CD4-positive, alpha-beta T cell (primary cell): ENCODE measurements at places on chromosomes 16 and 17.

DNA sequence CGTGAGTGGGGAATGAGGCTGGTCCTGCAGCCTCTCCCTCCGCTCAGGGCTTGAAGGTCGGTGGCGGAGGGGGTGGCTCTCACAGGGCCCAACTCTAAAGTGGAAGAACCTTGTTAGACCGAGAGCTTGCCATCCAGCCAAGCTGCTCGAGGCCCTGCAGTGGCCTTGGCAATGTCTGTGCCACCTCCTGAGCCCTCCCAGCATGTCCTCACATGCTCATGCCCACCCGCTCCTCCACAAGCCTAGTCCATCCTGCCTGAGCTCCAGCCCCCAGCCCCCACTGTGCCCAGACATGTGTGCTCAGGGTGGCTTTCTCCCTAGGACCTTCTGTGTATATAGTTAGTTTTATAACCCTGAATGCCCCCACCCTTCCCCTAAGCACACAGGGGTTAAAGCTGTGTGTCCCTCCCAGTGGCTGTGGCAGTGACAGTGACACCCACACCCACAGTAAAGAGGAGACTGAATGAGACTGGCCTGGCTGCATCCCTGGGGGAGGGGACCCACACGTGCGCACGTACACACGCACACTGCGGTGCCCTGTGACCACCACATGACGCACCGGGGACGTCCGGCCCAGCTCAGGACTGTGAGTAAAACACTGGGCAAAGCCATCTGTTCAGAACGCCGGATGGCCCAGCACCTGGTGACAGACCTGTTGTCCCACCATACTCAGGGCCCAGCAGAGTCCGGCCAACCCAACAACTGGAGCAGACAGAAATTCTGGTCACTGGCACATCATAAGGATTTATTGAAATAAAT is 15.6 kb downstream of the PDK2 start:
- DNase-seq, result no peak

DNA sequence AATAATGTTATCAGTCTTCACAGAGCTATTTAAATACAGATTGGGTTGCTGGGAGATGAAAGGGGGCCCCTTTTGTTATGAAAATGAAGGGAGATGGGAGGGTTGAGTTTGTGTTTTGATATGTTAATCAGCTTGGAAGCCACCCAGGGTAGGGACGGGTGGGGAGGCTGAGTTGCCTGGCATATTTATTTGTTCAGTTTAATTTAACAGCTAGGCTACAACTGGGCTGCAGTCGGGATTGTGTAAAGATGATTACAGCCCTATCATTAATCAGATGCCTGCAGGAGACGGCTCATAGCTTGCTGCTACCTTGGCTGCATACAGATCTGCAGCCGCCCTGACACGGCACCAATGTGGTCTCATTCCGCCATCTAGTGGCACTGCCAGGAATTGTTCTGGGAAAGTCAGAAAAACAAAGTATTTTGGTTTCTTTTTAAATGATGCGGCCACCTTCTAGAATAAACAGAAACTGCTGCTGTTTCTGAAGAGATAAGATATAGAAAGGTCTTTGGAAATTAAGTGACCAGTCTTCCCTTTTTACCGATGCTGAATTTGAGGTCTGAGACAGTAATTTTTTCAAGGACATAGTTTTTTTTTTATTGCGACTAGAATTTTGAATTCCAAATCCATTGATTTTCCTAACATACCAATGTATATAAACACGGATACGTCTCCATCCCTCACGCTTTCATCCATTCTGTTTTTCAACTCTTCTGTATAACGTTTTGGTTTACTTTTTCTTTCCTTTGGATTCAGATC is 458.0 kb upstream of the ASIC2 start:
- DNase-seq, result peak; percentile 61

DNA sequence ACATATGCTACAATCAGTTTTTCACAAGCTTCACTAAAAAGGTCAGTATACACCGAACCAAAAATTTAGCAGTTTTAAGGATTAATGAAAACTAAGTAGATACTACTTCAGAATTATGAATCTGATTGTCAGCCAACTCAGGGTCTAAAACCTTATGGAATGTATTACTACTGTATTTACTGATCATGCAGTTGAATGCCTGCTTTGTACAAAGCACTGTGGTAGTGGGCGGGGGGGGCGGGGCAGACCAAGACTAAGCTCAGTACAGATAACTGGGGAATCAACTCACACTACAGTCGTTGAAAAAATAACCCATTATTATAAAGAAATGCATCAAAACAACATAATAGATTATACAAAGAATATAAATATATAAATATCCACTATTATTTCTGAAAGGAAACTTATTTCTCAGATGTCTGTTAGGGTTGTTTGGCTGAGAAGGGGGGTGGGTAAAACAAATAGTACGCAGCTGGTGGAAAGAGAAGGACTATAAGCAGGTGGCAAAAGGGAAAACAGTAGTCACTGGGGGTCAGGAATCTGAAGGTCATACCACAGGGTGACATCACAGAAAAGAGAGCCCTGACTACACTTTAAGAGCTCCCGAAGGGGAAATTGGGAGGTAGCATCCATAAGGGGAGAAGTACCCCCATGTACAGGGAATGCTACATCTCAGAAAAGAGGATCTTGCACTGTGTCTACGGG is 109.4 kb upstream of the AXIN2 start:
- no peak for DNase-seq

DNA sequence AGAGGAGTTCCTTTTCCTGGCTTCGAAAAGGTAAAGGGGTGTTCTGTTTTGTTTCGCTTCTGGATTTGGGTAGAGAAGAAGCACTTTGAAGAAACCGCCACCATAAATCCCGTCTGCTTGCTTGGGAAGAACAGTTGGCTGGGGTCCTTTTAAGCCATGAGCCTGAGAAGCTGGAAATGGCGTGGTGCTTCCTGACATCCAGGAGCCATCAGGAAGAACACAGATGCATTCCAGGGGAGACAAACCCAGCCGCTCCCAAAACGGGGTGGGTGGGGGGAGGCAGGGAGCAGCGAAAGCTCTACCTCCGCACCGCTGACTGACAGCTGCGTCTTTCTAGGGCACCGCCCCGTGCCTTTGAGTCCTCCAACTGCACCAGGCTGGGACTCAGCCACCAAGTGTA is 91.6 kb downstream of the ZDHHC7 start:
- DNase-seq, result no peak

GRCh38 chr17:77107506-77108433 is 33.0 kb upstream of the SEC14L1 start:
- DNase-seq, result no peak

GRCh38 chr17:31385428-31386285 is 5.8 kb upstream of the RAB11FIP4 start:
- DNase-seq, result no peak

GRCh38 chr17:65850486-65850885 is 289.0 kb upstream of the AXIN2 start:
- DNase-seq, result no peak

- DNase-seq, result peak; percentile 68
Observed at GRCh38 chr16:75074920-75075687, 41.5 kb downstream of the LDHD start.

DNA sequence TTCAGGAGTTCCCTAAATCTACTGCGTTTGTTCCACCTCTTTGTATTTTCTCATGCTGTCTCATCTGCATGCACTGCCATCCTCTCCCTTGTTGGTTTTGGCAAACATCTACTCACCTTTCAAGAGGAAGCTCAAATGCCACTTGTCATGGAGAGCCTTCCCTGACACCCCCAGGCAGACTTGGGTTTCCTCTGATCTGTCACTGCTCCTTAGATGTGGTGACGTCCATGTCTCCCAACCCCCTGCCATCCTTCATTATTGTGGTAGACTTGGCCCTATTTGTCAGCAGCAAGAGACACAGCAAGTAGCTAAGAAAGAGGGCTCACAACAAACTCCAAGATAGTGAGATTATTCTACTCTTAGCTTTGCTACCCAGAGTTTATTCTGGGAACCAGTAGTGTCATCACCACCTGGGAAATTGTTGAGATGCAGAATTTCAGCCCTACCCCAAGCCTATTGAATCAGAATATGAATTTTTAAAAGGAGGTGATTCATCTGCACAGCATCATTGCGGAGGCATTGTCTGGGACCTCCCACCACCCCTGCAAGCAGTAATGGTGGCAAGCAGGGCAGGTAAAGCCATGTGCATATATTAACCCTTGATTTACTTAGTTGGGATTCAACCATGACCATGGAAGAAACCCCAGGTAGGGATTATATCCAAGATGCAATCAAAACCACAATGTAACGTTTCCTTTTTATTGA is 248.9 kb downstream of the SHISA9 start:
- no peak for DNase-seq

GRCh38 chr16:77344341-77344740 is 90.5 kb downstream of the ADAMTS18 start:
- DNase-seq, result no peak

DNA sequence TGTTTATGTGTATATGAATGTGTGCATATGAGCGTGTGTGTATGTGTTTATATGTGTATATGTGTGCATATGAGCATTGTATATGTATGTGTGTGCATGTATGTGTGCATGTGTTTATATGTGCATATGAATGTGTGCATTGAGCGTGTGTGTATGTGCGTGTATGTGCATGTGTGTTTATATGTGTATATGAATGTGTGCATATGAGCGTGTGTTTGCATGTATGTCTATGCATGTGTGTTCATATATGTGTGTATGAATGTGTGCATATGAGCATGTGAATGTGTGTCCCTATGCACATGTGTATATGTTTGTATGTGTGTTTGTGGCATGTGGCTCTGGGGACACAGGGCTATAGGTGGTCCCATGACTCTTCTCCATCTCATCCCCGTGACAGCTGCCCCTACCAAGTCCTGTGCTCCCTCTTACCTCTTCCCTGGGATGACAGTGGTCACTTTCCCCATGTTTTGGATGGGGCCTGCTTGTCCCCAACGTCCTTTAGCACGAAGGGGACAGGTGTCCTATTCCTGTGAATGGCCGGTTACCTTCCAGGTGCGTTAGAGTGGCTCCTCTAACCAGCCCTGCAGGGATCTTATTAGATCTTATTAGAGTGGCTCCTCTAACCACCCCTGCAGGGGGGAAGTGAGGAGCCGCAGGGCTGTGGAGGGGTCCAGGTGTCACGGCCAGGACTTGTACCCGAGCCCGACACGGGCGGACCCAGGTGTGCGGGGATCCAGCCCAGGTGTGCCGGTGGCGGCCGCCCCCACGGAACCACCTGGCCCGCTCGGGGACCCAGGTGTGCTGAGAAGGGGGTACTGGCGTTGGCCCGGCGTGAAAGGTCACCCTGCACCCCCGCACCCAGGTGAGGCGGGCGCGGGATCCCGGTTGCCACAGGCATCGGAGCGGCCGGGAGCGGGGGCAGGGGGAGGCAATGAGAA is 105.6 kb downstream of the SEC14L1 start:
- DNase-seq, result no peak

GRCh38 chr17:79072544-79072943 is 2.1 kb upstream of the ENGASE start:
- DNase-seq, result no peak

GRCh38 chr17:10648381-10648780 is 8.7 kb downstream of the MYH3 start:
- DNase-seq, result no peak

- DNase-seq, result no peak
Observed at GRCh38 chr17:49333804-49334203, 28.2 kb downstream of the ZNF652 start.

DNA sequence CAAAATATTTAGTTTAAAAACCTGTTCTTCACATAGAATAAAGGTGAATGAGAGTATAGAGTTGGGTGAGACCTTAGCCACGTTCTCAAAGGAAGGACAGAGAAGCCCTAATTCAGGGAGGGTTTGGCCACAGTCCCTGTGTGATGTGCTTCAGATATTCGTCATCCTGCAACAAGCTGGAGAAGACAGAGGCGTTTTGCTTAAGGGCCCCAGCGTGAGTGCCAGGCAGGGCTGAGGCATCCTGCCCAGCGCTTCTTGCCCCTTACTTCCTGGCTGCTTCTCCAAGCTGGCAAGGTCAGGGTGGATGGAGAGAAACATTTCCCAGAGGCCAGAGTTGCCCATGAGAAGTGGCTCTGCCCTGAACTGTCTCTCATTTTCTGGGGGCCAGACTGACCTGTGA is 46.9 kb downstream of the AXIN2 start:
- DNase-seq, result no peak

DNA sequence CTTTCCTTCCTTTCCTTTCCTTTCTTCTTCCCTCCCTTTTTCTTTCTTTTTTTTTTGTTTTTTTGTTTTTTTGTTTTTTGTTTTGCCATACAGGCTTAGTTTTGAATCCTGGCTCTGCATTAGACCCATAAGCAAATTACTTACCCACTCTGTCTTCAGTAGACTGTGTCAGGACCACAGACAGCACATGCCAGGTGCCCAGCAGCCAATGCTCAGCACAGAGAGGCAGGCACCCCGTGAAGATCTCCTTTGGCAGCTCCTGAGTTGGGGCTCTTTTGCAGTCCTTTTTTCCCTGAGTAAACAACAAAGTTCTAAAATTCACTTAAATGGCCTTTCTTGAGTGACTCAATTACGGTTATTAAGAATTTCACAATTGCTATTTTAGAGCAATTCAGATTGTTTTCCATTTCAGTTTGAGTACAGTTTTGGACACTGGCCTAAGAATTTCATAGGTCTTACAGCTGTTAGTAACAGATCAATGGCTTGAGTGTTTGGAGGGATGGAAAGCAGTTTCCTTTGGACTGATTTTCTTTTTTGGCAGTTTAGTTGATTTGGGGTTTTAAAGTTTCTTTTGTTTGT is 26.2 kb upstream of the SLC5A11 start:
- no peak for DNase-seq

DNA sequence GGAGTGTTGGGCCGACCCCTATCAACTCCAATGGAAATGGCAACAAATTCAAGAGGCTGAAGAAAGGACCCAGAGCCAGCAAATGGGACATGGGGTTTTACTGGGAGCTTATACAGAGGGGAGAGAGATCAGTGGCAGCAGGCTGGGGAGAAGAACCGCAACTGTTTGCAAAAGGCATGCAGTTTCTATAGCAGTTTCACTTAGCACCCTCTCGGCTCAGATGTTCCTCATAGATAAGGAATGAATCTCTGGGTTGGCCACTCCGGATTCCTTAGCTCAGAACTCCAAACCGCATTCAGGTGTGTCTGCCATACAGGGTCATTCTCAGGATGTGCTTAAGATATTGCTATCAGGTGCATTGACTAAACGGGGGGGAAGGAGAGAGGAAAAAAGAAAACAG is 71.1 kb upstream of the RPL38 start:
- no peak for DNase-seq

DNA sequence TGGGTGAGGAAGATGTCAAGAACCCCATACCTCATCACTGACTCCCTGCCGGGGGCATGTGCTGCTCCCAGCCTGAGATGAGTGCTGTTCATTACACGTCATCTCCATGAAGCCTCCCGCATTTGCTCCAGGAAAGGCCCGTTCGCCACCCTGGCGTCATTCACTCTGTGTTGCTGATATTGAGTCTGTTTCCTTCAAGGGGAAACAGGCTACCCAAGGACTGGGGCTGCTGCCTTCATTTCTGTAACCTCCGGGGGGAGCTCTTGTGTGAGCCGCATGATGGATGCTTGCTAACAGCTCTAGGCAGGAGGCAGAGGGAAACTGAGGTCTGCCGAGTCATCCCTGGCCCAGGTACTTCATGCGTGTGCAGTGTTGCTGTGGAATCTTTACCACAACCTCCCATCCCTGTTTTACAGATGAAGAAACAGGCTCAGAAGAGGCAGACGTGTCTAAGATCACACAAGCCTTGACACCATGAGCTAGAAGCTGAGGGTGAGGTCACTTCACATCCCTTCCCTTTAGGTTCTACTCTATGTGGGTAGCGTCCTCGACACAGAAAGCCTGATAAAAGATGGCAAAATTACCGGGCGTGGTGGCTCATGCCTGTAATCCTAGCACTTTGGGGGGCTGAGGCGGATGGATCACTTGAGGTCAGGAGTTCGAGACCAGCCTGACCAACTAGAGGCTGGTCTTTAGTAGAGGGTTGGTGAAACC is 3.5 kb upstream of the ARMC5 start:
- DNase-seq, result no peak
